ENCODE measurements at places on chromosomes 7 and 10.

- no peak for DNase-seq
Measured at GRCh38 chr10:119042169-119042568, 12.7 kb downstream of the NANOS1 start.

DNA sequence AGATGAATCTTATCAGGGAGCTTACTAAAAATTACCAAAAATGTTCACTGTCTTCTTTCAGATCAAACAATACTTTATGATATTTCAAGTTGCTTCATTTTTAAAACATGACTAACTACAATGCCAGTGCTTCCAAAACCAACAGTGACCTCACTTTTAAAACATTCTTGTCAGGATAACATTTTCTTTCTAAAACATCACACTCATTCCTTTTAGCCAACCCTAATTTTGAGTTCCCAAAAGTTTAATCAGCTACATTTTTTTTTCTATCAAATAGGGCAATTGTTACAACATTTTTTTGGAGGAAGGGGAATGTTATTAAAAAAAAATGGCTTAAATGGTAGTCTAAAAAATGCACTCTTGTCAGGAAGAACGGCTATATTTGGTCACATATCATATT lies 37.3 kb downstream of the RTKN2 start:
- no peak for DNase-seq

- DNase-seq, result no peak
Measured at GRCh38 chr7:27939893-27940292, 199.9 kb downstream of the TAX1BP1 start.

GRCh38 chr10:18104223-18104872 lies 35.9 kb upstream of the CACNB2 start:
- peak; percentile 18 for DNase-seq

DNA sequence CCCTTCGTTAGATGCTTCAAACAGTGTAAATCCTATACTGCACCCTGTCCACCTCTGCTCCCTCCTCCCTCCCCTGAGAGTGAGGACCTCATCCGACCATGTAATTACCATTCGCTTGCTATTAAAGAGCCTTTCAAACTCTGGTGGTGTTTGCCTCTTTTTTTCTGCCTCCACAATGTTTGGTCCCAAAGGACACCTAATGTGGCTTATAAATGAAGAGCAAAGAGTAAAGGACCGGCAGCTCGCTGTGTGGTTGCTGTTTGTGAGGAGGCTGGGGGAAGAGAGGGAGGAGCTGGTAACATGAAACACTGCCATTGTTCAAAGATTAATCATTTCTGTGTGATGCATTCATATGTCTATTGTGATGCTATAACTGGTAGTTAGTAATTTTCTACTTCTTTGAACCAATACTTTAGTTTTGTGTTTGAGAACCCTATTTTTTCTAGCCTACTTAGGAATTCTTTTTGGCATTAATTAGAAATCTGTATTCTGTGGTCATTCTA lies 27.9 kb downstream of the MTURN start:
- DNase-seq, result no peak

DNA sequence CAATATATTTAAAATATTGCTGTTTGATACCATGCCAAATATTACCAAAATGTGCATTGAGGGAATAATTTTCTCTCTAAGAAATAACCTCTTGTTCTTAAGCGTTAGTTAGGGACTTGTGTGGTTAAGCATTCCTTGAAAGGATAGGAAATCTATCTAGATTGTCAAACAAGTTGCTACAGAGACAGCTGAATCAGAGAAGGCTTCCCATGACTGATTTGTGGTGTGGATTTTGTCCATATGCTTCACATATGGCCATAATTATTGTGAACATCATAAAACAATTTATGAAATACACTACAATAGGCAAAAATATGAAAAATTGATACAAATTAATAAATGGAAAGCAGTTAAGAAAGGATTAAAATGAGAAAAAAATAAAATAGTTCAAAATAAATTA lies 96.3 kb downstream of the GNAT3 start:
- DNase-seq, result no peak

- DNase-seq, result no peak
Measured at GRCh38 chr7:128194533-128195282, 46.4 kb upstream of the LEP start.

DNA sequence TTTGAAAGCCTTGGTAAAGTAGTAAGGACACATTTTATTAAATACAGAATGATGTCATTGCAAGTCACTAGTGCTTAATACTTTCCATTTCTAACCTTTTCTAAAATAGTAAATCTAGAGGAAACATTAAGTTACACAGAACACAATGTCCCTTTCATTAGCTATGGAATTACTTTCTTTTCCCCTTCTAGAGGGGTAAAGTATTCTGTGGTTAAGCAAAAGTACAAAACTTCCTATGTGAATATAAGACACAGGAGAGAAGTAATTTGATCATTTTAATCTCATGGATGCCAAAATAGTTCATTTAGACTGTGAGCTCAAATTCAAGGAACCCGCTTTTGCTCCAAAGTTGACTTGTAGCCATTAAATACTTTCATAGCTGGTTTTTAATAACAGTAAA lies 49.8 kb downstream of the SEMA3E start:
- no peak for DNase-seq

- DNase-seq, result no peak
Measured at GRCh38 chr7:101088858-101089529, 3.7 kb downstream of the TRIM56 start.

GRCh38 chr10:77431980-77432797 lies 205.4 kb downstream of the KCNMA1 start:
- DNase-seq, result no peak

DNA sequence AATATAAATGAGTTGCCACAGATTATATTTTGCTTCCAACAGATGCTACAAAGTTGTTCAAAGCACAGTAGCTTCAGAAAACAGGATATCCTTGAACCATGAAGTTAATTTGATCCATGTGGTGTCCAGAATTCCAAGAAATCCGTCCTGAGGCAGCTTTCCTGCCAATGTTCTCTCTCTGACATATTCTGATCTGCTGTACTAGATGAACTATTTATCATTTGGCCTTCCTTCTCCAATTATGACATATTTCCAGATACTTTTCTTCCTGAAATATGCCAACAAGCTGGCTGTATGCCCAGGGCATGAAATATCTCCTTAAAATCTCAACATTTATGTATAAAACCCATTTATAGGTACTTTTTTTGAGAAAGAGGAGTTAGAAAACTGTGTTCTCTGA lies 141.1 kb downstream of the SPAG6 start:
- no peak for DNase-seq
